ENCODE measurements at places on chromosomes 2 and 18.
A peak's percentile ranks its signal among the peaks of the same experiment; 100 is the strongest.

GRCh38 chr2:181915102-181915501 lies 23.6 kb downstream of the ITPRID2 start:
- no peak for DNase-seq

- no peak for DNase-seq
Observed at GRCh38 chr2:71678874-71679273, 225.5 kb downstream of the DYSF start.

DNA sequence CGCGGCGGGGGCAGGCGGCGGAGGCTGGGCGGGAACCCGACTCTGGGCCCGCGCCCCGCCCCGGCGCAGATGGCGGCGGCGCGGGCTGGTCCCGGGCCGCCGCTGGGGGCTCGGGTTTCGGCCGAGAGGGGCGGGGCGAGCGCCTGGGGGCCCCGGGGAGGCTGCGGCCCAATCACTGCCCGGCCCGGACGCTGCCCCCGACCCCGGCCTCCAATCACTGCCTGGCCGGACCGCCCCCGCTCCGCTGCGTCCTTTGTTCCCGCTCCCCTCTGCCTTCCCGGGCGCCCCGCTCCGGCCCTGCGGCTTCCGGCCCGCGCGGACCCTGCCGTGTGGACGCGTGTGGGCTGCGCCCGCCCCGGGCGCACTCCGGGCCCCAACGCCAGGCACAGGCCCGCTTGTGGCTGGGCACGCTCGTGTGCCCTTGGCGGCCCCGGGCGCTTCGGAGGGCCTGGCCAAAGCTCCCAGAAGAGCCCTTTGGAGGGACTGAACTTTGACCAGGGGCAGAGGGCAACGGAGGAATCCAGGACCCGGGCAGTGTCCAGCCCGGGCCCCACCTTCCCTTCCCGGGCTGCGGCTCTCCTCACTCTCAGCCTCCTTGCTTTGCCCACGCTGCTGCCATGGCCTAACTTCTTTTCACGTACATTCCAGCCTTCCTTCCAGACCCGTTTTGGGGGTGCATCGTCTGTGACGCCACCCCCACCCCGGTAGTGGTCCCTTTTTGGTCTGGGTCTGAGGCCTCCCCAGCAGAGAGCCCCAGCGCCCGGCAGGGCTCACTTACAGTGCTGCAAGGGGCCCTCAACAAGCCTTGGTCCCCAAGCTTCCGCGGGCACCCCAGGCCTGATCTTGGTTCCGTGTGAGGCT lies 27.1 kb upstream of the PTMA start:
- DNase-seq, result peak; percentile 63

- DNase-seq, result no peak
Observed at GRCh38 chr2:218890369-218890768, 9.7 kb downstream of the WNT10A start.

DNA sequence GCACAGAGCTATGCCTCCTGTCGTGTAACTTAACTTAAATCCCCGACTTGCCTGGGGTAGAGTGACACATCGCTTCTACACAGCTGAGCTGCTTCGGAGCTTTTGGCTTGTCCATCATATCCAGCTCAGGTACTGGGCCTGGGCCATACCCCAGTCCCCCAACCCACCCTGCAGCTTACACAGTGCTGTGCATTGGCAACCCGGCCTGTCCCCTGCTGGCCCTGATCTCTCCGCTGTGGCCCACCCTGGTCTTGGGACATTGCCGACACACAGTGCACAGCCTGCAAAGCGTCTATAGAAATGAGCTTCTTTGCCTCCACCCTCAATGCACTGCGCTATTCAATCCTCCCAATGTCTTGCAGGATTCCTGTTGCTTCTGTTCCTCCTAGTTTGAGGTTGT lies 342.8 kb upstream of the RAB6C start:
- DNase-seq, result no peak

- DNase-seq, result no peak
Observed at GRCh38 chr2:105797298-105797819, 52.6 kb downstream of the NCK2 start.

- no peak for DNase-seq
Observed at GRCh38 chr2:32310577-32310976, 32.9 kb downstream of the YIPF4 start.

DNA sequence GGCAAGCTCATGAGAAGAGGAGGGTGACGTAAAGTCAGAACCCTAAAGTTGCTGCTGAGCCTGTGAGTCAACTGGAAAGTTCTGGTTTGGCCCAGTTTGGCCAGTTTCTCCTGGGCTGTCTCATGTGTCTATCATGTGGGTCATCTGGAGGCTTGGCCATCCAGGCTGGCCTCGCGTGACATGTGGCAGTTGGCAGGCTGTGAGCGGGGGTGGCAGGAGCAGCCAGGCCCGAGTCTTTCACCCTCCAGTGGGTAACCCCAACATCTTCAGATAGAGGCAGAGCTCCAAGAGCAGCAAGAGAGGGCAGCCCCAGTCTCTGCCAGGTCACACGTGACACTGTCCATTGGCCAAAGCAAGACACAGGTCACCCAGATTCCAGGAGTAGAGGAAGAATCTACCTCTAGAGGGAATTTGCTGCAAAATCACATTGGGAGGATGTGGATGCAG lies 51.5 kb downstream of the FHOD3 start:
- DNase-seq, result no peak

DNA sequence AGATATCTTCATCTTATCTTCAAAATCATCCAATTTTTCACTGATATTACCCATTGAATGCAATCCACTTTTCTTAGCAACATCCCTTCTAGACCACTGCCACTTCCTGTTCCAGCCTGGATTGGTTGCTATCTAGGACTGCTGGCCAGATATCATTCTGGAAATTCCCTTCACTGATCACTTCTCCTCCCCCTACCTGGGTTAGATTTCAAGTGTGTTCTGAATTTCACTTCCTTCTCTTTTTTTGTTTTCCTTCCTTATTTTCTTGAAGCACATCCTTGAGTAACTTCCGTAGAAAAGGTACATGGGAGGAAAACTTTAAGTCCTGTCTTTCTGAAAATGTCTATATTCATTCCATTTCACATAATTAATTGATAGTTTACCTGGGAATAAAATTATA lies 82.0 kb upstream of the IL1R2 start:
- DNase-seq, result no peak

GRCh38 chr2:15804691-15805090 lies 135.7 kb upstream of the MYCN start:
- DNase-seq, result no peak

- DNase-seq, result no peak
Observed at GRCh38 chr2:187482796-187483195, 34.7 kb upstream of the CALCRL start.

GRCh38 chr18:45071956-45072355 lies 391.3 kb downstream of the SETBP1 start:
- DNase-seq, result no peak

GRCh38 chr18:49015886-49016647 lies 65.3 kb upstream of the SMAD7 start:
- DNase-seq, result no peak

DNA sequence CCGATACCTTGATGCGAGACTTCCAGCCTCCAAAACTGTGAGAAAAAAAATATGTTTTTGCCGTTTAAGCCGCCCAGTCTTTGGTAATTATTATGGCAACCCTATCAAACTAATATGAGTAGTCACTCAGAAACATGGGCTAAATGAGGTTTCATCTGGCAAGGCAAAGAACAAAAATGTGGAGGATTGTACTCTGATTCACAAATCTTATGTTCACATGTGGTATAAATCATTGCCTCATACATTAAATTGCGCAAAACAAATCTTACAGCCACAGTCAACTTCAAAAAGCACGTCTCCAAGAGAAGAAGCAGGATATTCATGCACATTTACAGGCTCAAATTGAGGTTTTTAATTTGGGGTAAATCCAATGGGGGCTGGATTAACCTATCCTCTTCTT lies 1435.4 kb upstream of the LRRTM1 start:
- DNase-seq, result no peak

GRCh38 chr2:170822290-170823087 lies 5.8 kb downstream of the GAD1 start:
- no peak for DNase-seq

DNA sequence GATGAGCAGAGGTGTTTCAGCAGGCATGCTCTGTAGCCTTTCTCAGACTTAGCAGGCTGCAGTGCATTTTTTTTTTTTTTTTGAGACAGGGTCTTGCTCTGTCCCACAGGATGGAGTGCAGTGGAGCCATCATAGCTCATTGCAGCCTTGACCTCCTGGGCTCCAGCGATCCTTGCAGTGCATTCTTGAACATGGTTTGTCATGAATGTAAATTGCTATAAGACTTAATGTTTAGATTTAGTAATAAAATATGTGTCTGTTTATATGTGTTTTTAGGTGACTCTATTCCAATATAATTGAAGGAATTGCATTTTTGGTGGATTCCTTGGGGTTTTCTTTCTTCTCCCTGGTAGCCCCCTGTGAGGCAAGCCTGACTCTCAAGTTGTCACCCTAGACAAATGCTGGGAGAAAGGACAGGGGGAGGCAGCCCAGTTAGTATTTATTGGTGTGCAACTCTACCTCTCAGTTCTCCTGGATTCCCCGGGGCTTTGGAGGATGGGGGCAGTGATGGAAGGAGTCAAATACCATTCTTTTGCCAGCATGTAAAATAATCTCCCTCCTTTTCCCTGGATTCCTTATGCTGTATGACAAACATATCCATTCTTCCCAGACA lies 22.7 kb downstream of the LYPD6B start:
- DNase-seq, result no peak

- no peak for DNase-seq
Observed at GRCh38 chr18:50877545-50878265, 1.2 kb upstream of the ME2 start.

- DNase-seq, result no peak
Observed at GRCh38 chr2:237418300-237418699, 4.3 kb upstream of the COL6A3 start.

DNA sequence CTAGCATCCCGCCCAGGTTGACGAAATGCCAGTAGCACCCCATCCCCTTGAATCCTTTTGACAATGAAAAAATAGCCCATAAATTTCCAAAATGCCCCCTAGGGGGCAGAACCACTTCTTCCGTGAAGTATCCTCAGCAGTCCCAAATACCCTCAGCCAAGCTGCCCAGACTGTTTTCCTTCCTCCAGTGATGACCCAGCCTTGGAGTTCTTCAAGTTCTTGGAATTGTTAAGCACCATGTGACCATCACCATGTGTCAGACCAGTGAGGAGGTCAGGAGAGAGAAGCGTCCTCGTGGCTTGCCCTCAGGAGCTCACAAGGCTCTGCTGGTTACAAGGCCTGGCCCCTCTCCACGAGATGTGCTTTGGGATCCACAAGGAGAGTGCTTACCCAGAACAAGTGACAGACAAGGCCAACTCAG lies 1.4 kb upstream of the SLC23A3 start:
- DNase-seq, result peak; percentile 58

GRCh38 chr2:173823543-173823939 lies 141.6 kb downstream of the SP3 start:
- no peak for DNase-seq

DNA sequence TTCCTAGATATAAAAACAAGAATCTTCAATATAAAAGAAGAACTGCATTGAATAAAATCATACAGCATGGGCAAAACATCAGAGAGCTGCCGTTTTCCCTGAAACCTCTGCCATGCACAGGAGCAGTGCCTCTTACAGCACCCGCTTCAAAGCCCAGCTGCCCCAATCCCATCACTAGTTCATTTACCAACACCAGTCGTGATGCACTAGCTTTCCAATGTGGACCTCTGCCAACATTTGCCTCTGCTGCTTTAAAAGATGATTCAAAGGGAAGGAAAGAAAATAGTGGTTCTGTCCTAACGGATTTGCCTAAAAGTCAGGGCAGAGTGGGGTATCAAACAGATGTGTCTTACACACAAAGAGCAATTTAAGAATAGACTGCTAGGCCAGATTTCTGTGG lies 43.4 kb upstream of the AP1S3 start:
- no peak for DNase-seq

- no peak for DNase-seq
Observed at GRCh38 chr2:219484343-219485200, 14.1 kb upstream of the GMPPA start.

GRCh38 chr2:194346193-194346592 lies 1310.8 kb upstream of the SLC39A10 start:
- DNase-seq, result no peak

GRCh38 chr2:152483276-152484063 lies 148.5 kb downstream of the FMNL2 start:
- DNase-seq, result no peak

DNA sequence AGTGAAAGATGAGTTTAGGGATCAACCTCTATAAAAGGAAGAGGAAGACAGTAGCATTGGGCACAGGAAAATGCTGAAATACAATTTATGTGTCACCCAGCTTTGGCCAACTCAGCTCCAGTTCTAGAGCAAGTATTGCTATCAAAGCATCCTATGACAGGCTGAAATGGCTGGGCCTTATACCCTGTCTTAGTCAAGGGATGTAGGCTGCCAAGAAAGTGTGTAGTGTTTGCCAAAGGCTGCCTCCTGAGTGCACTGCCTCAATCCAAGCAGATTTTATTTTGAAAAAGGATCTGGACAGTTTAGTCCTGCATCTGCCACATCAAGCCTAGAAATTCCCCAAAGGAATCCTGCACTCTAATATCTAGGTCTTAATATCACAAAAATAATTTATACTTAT lies 359.9 kb upstream of the ZC3H15 start:
- no peak for DNase-seq

DNA sequence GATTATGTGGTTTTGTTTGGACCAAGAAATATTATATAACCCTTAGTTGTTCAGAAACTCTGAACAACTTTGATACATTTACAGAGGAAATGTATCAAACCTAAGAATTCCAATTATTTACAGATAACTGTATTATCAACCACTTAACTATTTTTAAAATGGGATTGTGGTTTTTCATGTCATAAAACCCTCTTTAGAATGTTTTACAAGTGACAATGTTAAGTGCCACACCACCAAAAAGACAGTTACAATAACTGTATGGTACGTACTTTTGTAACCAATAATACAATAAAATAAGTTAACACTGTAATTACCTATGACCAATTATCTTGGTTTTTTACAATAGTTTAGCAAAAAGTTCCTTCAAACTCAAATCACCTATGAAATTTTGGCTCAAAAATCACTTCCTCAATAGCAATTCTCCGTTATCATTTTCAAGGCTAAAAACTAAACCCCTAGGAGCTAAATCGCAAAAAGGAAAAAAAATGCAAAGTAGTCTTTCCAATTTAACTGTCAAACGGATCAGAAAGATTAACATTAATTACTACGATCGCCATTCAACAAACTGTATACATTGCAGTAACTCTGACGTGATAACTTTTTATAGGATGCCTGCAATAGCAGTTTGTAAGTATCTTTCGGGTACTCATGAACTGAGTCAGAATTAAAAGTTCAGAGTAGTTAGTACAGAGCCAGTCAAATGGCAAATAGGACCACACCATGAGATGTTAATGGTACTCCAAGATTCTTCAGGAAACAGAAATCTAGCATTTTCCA lies 1.5 kb downstream of the ROCK1 start:
- DNase-seq, result no peak

DNA sequence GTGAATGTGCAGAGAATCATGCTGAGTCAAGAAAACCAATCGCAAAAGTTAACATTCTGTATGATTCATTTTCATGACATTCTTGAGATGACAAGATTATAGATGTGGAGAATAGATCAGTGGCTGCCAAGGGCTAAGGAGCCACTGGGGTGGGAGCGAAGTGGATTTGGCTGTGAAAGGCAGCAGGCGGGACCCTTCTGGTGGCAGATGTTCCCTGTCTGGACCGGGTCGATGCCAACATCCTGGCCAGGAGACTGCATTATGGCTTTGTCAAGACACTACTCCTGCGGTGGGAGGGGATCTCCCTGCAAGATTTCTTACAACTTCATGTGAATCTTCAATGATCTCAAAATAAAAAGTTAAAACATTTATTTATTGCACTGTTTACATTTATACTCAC lies 427.9 kb downstream of the GALR1 start:
- no peak for DNase-seq

GRCh38 chr2:69816923-69817542 lies 12.4 kb upstream of the GMCL1 start:
- DNase-seq, result peak; percentile 61

GRCh38 chr2:160044728-160045127 lies 17.7 kb downstream of the PLA2R1 start:
- DNase-seq, result no peak
